ENCODE measurements at places on chromosomes 5 and 9.
A peak's percentile ranks its signal among the peaks of the same experiment; 100 is the strongest.

GRCh38 chr5:82793808-82794419, 283.3 kb downstream of the TMEM167A start:
- peak; percentile 23 for DNase-seq

DNA sequence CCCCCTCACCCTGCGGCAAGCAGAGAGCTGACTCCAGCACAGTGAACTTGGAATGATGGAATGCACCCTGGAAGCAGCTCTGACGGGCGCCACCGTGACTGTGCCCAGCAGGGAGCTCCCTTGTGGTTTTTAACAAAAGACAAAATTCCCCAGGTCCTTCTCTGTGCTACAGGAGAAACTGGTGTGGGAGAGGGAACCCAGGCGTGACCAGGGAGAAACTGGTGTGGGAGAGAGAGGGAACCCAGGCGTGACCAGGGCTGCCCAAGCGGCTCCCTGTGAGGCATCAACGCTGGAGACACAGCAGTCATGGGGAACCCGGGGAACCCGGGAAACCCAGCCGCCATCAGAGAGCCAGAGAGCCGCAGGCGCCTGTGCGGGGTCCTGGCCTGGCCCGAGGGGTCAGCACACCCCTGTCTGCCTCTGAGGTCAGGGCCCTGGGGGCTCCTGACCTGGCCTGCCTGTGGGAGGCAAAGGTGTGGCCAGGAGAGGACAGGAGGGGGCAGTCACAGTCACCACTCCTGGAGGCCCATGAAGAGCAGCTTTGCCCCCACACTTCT, 3.1 kb upstream of the AHRR start:
- DNase-seq = no peak

- DNase-seq = no peak
These were observed 3.0 kb upstream of the SLC25A48 start for GRCh38 chr5:135831439-135831838.

- DNase-seq = peak; percentile 19
These were observed 20.8 kb downstream of the OBP2B start for GRCh38 chr9:133188006-133188842.

GRCh38 chr5:51487952-51488351, 104.7 kb downstream of the ISL1 start:
- DNase-seq = no peak

DNA sequence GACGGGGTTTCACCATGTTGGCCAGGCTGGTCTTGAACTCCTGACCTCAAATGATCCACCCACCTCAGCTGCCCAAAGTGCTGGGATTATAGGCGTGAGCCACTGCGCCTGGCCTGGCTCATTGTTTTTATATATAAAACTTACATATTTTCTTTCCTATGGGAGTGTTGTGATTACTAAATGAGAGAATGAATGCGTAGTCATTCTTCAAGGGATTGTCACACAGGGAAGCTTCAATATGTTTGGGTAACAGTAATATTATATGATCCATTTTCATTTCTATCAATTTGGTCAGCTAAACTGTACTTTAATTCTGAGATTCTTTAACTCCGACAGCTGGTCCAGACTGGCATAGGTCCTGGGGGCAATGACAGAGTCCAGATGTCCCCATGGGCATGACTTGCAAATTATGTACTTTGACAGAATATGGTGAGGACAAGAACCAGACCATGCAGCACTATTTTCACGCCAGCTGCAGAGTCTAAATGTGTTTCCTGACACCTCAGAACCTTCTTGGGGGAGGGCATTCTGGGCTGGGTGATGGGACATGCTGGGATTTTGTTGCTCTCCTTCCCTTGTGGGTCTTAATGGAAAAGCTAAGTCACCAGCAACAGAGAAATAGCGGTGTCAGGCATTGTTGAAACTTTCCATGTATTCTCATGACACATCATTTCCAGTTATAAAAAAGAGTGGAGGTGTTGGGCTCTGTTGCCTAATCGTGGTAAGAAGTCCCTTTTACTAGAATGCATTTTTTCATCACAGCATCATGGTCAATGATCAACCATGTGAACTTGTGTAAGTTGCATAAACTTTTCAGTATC, 40.9 kb upstream of the TNC start:
- DNase-seq = no peak

DNA sequence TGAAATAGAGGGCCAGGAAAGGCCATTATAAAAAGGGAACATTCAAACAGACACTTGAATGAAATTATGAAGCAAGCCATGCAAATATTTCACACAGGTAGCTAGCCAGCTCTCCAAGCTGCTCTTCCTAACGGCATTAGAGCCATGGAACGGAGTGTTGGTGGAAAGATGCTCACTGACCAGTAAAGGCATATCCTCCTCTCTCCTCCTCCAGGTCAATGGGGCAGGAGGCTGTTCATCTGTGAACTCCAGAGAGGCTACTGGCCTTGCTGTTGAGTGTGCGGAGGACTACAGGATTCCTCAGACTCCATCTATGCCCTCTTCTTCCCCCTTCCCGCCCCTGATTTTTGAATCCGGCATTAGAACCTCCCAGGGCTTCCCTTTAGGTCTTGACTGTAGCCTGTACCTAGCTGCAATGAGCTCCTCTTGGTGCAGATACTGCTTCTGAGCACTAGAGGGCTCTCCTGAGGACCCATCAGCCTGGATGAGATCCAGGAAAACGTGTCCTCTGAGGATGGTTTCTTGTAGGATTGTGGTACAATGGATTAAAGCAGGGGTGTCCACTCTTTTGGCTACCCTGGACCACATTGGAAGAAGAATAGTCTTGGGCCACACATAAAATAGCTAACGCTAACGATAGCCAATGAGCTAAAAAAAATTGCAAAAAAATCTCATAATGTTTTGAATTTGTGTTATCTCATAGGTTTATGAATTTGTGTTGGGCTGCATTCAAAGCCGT, 162.2 kb downstream of the SREK1 start:
- peak; percentile 57 for DNase-seq

DNA sequence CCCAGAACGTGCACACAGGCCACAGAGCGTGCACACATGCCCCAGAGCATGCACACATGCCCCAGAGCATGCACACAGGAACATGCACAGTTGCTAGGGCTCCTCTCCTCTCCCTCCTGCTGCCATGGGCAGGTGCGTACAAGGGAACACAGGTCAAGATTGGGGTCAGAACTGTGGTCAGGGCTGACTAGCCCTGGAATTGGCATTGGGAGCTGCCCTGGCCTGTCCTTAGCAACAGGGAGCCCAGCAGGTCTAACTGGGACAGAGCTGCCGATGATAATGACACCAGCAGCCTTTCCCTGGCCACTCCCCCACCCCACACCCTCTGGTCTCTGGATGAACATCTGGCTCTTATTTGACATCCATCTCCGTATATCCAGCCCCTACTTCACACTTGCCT, 8.0 kb downstream of the PCDH1 start:
- DNase-seq = no peak

DNA sequence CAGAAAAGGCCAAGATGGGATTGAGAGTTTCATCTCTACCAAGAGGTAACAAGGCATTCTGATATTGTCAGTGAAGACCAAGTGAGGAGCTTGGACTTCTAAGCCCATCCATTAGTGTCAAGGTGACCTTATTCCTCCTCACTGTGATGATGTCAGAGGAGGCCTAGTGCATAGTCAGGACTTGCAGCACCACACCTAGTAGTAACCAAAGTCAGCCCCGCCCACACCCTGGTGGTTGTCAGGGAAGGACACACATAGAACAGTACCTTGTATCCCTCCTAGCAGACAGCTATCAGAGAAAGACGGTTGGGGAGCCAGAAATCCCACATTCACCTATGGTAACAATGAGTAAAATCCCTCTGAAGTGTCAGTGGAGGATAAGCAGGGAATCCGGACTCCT, 111.7 kb downstream of the AP3B1 start:
- DNase-seq = no peak

DNA sequence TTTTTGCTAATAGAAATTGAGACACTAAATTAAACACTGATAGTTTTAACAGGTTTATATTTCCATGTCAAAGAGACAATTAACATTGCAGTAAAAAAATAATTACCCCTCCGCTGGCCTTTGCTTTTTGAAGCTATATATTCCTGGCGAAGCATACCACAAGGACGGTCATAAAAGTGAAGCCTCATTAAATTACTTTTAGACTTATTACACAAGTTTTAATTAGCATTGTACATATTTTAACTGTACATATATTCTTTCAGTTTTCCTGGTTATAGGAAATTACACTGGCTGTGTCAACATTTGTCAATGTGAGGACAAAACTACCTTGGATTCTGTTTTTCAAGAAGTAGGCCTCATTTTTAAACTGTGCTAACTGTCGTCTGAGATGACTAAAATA, 1.2 kb downstream of the CDKN2A start:
- DNase-seq = no peak

GRCh38 chr9:4674783-4675182, 4.6 kb upstream of the CDC37L1 start:
- DNase-seq = no peak

- no peak for DNase-seq
These were observed 573 bp upstream of the SPATA24 start for GRCh38 chr5:139404484-139404840.

- no peak for DNase-seq
These were observed 408.3 kb upstream of the RGMB start for GRCh38 chr5:98365126-98365525.

- no peak for DNase-seq
These were observed 93.3 kb upstream of the SLC44A1 start for GRCh38 chr9:105150991-105151685.

GRCh38 chr5:72817076-72817481, 618 bp downstream of the TNPO1 start:
- DNase-seq = peak; percentile 59

DNA sequence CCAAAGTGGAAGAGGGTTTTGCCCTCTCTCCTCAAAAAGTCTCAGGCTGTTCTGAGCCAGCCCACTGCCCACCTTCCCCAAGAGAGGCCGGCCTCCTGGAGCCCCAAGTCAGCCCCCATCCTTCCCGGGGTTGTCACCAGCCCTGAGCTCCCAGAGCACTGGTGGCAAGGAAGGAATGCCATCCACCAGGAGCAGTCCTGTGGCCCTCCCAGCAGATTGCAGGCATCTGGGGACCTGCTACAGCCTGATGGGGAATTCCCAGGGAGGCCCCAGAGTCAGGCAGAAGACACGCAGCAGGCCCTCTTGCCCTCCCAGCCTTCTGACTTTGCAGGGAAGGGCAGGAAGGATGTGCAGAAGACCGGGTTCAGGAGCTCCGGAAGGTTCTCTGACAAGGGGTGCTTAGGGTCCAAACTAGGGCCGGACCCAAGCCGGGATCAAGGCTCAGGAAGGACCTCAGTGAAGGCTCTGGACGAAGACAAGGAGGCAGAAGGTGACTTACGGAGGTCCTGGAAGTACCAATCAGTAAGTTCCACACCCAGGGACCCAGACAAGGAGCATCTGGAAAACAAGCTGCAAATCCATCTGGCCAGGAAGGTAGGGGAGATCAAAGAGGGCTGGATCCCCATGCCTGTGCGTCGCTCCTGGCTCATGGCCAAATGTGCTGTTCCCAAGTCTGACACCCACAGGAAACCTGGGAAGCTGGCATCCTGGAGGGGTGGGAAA, 3.7 kb downstream of the SPATA31E1 start:
- no peak for DNase-seq

- DNase-seq = no peak
These were observed 1.1 kb downstream of the ERCC6L2 start for GRCh38 chr9:95876595-95876994.

DNA sequence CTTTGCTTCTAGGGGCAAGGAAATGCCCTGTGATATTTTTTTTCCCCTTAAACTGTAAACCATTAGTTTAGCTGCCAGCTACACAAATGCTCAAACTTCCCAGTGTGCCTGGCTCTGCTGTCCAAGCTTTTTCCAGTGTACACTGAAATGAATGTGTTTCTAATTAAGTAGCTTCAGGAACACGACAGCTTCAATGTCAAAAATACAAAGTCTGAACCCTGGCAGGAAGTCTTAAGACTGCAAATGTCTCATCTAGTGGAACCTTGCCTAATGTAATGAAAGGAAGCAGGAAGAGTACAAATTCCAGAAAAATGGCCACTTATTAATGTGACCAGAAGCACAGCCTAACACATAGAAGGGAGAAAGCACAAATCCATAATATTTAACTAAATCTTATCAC, 255.2 kb downstream of the CRB2 start:
- DNase-seq = no peak

DNA sequence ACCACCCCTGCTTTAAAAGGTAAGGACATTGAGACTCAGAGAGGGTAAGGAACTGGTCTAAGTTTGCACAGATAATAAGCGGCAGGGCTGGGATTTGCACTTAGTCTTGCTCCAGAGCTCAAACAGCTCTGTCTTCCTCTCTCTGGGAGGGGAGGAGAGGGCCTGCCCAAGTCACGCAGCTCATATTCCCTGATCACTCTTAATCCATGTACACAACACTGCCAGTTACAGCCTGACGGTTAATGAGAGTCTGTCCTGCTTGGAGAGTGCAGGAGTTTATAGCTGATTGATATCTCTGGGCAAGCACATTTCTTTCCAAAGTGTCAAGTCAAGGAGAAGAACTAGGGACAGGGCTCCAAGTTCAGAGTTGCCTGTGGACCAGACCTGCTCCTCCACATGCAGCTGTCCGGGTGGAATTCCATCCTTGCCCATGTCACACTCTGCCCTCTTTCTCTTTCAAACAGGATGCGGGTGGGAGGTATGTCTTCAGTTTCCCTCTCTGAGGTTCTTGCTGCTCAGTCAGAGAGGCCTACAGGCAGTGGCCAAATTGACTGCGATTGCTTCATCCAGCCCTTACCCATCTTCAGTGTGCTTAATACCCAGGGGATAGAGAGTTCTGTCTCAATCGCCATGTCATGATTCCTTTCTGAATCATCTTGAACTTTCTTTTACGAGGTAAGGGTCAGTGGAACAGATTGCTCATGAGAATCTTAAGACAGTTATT, 54.5 kb downstream of the GALNT12 start:
- no peak for DNase-seq

- no peak for DNase-seq
These were observed 68.4 kb upstream of the SMARCA2 start for GRCh38 chr9:1946526-1947283.

DNA sequence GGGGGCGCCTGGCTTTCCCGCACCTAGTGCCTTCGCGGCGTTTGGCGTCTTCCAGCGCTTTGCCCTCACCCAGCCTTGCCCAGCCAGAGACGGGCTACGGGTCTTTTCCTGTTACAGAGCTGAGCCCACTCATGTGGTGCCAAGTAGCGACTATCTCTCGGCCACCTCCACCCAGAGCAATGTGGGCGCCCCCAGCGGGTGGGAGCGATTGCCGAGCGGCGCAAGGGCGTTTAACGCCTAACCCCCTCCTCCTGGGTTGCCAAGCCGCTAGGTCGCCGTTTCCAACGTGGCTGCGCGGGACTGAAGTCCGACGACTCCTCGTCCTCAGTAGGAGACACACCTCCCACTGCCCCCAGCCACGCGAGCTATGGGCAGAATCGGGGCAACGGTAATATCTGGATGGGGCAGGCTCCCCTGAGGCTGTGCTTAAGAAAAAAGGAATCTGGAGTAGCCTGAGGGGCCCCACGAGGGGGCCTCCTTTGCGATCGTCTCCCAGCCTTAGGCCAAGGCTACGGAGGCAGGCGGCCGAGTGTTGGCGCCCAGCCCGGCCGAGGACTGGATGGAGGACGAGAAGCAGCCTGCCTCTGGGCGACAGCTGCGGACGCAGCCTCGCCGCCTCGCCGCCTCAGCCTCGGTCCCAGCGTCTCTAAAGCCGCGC, 5.8 kb downstream of the TLX3 start:
- DNase-seq = no peak

- no peak for DNase-seq
These were observed 352.4 kb upstream of the ACTBL2 start for GRCh38 chr5:57834829-57835608.

GRCh38 chr9:83633676-83634075, 10.7 kb downstream of the IDNK start:
- DNase-seq = no peak

- DNase-seq = no peak
These were observed 467 bp downstream of the C9orf78 start for GRCh38 chr9:129834489-129835127.

GRCh38 chr5:73902327-73903051, 276.5 kb downstream of the ARHGEF28 start:
- peak; percentile 50 for DNase-seq

GRCh38 chr5:168917947-168918600, 338.9 kb upstream of the PANK3 start:
- DNase-seq = no peak

Data from midbrain (tissue), 1 donor.